ENCODE measurements at places on chromosomes 3 and 15.

DNA sequence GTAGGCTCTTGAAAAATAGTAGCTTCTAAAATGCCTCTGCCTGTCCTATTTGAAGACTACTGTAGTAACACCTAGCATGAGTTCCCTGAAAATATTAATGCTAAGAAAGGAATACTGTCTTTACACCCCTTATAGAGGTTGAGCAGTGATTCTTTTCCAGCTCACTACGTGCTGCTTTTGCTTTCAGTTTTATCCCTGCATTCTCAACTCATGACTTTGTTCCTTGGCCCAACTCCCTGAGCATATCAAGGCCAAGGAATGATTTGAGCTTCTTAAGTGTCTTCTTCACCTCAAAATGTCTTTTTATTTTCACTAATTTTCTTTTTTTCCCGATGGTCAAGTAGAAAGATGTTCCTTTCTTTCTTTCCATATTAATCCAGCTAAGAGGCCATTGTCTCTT lies 16.5 kb upstream of the P2RY13 start:
- DNase-seq, result no peak

DNA sequence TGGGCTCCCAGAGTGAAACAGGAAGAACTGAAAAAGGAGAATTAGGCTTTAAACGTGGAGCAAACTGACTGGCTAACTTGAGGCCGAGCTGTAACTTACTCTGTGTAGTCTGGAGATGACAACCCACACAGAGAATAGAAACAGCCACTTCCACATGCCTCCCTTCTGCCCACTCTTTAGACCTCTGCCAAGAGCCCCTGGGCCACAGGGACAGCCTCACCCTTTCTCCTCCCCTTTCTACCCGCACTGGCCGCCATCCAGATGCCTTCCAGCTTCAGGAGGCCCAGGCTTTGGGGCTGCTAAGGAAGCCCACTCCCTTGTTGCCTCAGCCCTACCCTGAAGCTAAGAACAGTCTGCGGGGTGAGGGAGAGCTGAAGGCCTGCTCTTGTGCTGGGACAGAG lies 6.8 kb downstream of the ARHGAP31 start:
- DNase-seq, result no peak

- DNase-seq, result no peak
Measured at GRCh38 chr3:45480218-45480617, 91.8 kb downstream of the LARS2 start.

GRCh38 chr3:114451561-114452018 lies 157.8 kb downstream of the TIGIT start:
- no peak for DNase-seq

GRCh38 chr3:186414735-186415419 lies 52.8 kb upstream of the DGKG start:
- no peak for DNase-seq

DNA sequence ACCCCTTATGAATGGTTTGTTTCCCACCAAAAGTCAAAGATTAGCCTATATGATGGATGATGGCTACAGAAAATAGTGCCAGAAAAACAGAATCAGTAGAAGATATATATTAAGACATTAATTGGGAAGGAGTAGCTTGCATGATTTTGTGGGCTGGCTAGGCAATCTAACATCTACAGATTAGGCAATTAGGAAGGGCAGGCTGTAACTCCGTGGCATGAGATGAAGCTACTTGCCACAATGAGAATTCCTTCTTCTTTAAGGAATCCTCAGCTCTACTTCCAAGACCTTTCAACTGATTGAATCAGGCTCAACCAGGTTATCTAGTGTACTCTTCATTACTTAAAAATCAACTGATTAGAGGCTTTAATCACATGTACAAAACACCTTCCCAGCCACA lies 426.7 kb downstream of the LPP start:
- no peak for DNase-seq

GRCh38 chr15:98770984-98771383 lies 122.6 kb downstream of the IGF1R start:
- DNase-seq, result no peak

- no peak for DNase-seq
Measured at GRCh38 chr15:86653344-86654197, 573.9 kb downstream of the AGBL1 start.

DNA sequence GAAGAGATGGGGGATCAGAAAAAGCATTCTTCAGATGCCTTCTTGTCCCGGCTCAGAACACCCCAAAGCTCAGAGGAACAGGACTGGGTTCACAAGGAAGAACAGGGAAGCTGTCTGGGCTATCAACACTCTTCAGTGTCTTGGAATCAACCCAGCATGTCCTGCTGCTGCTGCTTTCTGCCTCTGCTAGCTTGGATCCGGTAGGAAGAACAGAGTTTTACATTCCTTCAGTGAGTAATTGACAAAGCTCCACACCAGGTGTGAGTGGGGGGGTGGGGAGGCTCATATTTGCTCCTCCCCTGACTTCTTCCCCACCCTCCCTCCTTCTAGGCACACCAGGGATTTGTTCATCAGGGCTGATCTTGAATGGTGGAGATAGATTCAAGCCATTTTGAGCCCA lies 13.1 kb upstream of the ETV5 start:
- no peak for DNase-seq

DNA sequence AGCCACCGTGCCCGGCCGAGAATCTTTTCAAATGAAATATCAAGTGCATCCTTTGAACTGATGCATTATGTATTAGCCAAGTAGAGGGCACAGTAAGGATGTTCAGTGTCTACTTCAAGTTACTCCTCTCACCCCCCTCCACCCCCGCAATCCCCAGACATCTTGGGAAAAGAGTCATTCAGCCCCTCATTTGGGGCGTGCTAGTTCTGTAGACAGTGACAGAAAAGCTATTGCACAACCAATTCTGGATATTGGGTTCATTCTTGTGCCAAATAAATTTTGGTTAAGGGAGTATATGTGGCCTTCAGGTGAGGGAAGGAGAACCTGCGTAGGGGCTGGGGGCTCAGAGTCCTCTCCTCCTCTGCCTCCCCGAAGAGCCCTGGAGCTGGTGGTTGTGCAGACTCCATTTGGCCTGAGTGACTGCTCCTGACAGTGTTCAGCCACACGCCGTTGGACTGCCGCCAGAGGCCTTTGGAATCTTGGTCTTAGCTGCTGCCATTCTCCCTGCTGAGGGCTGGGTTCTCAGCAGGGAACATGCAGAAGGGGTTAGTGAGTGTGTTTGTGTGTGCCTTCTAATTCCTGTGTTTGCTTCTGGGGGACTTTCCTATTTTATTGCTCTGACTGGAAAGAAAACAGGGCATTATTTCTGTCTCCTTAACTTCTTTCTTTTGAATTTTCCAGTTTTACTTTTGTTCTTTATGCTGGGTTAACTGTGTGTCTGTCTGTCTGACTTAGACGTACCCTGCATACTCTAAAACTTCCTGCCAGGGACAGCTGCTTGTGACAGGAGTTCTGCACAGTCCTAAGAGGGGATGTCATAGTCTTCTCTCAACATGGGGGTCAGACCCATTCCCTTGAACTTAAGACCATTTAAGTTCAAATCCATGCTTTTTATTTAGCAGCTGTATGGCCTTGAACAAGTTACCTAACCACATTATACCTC lies 21.0 kb downstream of the RARB start:
- DNase-seq, result no peak

DNA sequence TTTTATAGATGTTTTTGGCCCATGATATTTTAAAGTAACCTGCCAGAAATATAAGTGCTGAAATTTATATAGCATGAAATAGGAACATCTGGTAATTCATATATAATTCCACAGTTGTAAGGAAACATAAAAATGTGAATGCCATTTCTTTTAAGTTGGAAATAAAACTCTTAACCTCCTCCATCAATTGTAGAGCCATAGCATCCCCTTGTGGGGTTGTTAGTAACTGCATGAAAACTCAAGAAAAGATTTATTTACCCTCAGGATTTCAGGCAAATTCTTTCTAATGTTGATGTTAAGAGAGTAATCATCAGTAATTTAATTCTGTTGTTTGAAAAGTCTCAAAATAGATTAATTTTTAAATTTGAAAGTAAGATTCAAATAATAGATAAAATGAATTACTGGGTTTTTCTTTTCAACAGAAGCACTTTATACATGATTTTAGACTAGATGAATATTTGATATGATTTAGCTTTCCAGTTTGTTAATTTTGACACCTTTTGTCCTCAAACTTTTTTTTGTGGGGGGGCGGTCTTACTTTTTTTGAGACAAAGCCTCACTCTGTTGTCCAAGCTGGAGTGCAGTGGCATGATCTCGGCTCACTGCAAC lies 74.7 kb downstream of the RASA2 start:
- peak; percentile 22 for DNase-seq

- DNase-seq, result no peak
Measured at GRCh38 chr3:88364926-88365325, 215.2 kb downstream of the C3orf38 start.

GRCh38 chr3:16361087-16361486 lies 96.1 kb downstream of the OXNAD1 start:
- DNase-seq, result no peak

GRCh38 chr15:68697711-68698690 lies 119.2 kb downstream of the CORO2B start:
- no peak for DNase-seq

DNA sequence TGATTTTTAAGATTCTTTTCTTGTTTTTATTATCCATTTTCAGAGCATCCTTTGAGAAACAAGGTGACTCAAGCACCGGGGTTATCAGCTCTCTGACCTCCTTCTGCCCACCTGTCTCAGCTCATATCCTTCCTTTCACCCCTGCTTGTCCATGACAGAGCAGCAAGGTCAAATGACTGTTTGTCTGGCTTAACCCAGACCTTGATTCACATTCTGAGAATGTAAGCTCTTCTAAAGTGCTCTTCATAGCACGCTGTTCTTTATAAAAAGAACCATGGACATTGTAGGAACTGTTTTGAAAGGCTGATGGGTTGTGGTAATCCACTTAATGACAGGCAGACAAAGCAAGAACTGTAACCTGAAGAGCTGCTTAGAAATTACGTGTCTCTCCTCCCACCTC lies 122.5 kb downstream of the CHST2 start:
- DNase-seq, result no peak

DNA sequence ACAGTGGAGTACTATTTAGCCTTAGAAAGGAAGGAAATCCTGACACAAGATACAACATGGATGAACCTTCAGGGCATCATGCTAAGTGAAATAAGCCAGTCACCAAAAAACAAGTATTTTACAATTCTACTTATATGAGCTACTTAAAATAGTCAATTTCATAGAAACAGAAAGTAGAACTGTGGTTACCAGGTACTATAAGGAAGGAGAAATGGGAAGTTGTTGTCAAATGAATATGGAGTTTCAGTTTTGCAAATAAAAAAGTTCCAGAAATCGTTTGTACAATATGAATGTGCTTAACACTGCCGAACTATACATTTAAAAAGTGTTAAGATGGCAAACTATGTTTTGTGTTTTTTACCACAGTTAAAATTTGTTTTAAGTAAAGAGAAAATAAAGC lies 26.8 kb downstream of the TRANK1 start:
- DNase-seq, result no peak
